ENCODE measurements at places on chromosomes 12 and 14. TPM values are rescaled to one million over a fixed set of nuclear protein-coding genes. Genes with fewer than 3 reads are reported as not detected.

Gene RAD9B
- 1.0 TPM for total RNA-seq

Gene CPM
- 20.5 TPM for total RNA-seq

Gene PRIMA1
- total RNA-seq, result not detected

Gene GNB3
- 2.6 TPM for total RNA-seq

Gene SMOC1
- 0.06 TPM for total RNA-seq

GRCh38 chr12:111780166-111780565 lies 13.4 kb downstream of the ALDH2 start:
- no peak for DNase-seq

Gene KLRC4
- total RNA-seq, result not detected

DNA sequence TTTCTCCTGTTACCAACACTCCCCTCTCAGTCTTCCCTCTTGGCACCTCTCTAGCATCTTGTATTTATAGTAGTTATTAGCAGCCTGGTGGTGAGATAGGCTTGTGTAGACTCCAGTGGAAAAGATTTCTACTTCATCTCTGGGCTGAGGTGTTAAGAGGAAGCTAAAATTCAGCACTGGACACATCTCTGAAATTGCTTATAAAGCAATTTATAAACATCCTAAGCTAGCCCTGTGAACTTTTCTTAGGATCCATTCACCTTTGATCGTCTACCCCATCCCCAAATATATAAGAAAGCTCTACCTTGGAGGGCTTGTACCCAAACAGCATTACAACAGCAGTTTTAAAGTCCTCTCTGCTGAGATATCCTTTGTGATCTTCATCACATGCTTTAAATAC lies 928 bp downstream of the EFCAB11 start:
- DNase-seq, result no peak

GRCh38 chr12:52165096-52165855 lies 26.5 kb downstream of the KRT80 start:
- DNase-seq, result no peak

Gene PHETA1
- total RNA-seq, result 19.7 TPM

GRCh38 chr14:92143309-92143708 lies 21.5 kb downstream of the CPSF2 start:
- no peak for DNase-seq

Gene PELI2
- total RNA-seq, result 2.2 TPM

DNA sequence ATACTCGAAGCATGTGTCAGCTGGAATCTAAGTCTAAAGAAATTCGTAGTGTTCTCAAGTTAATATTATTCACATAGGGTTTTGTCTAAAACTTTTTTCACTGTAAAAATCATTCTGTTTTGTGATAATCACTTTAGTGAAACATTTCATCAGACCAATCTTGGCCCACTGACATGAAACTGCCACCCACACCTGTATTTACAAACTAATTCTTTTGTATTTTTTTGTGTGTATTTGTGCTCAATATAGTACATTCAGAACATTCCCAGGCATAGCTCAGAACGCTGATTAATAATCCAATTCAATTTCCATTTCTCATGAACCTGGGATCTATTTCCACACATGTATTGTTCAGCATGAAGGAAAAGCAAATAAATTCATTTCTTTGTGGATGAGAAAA lies 191.7 kb downstream of the RASSF9 start:
- no peak for DNase-seq

Gene APOLD1
- total RNA-seq, result 9.3 TPM

DNA sequence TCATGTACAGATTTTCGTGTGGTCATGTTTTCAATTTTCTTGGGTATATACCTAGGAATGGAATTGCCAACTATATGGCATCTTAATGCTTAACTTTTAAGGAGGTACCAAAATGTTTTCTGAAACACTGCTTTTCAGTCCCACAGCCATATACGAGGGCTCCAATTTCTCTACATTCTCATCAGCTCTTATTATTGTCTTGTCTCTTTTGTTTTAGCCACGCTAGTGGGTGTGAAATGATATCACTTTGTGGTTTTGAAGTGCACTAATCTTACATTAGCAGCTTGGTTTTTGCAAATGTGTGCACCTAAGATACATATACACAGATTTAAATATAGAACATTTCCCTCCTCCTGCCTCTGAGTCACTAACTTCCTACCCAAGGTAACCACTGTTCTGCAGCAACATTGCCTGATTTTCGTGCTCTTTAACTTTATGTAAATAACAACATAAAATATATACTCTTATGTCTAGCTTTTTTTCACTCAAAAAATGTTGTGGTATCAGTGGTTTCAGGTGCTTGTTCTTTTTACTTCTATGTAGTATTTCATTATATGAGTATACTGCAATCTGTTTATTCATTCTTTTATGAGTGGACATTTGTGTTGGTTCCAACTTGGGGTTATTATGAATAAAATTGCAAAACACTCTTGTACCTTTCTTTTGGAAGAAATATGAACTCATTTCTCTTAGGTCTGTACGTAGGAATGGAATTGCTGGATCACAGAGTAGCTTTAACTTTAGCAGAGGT lies 73.1 kb downstream of the ZFP36L1 start:
- DNase-seq, result peak; percentile 35
